ENCODE measurements at places on chromosomes 3 and 15.

DNA sequence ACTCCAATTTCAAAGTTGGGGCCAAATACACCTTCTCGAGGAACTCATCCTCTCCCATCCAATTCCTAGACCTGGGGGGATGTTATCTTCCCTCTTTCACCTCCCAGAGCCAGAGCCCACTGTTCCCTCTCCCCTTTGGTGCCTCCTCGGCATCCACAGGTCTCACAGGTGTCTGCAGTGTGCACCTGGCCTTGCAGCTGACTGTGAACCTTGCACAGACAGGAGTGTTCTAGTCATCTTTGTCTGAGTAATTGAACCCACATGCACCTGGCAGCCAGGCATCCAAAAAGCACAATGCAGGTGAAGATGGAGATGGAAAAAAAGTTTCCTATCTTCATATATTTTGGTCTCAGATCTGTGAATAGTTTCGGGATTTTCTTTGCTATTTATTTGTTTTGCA, 30.8 kb downstream of the PCOLCE2 start:
- no peak for DNase-seq

DNA sequence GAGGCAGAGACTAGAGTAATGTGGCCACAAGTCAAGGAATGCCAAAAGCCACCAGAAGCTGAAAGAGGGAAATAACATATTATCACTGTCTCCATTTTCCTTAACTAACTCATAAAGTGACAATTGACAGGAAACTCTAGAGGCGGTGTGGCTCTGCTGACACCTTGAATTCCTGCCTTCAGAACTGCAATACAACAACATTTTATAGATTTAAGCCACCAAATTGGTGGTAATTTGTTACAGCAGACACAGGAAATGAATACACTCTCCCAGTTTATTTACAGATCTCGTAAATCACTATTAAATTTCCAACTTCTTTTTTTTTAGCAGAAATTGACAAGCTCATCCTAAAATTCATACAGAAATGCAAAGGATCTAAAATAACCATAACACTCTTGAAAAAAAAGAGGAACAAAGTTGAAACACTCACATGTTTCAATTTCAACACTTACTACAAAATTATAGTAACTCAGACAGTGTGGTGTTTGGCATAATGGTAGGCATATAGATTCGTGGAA, 449.9 kb downstream of the OTOL1 start:
- DNase-seq, result no peak

DNA sequence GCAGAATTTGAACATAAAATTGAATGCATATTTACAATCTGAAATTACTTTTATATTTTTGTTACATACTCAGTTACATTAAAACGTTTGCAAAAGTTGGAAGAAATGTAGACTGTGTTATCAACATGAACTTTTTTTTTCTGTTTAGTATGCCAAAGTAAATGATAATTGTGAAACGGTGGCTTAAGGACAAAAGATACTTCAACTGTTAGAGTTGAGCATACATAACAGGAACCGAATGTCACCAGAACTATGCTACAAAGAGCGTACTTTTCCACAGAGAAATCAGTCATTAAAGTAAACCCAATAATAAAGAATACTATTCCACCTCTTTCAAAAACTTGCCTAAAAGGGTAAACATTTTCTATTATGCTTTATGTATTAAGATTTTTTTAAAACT, 14.3 kb upstream of the DHX36 start:
- no peak for DNase-seq

- no peak for DNase-seq
Observed at GRCh38 chr3:4323246-4324027, 20.3 kb downstream of the SETMAR start.

- DNase-seq, result no peak
Observed at GRCh38 chr15:42608752-42609488, 33.5 kb downstream of the STARD9 start.

DNA sequence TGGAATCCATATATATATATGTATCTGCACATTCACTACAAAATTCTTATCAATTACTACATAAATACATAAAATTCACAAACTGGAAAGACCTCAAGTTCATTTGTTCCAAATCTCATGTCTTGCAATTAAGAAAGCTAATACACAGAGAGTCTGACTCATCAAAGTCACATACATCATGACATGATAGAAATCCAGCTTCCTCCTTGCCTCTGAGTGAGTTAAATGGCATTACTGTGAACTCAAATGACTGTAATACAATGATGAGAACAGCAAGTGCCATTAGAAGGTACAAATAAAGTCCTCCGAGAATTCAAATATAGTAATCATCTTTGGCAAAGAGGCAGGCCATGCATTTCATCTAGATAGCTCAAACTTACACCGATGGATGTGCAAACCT, 55.1 kb upstream of the AGTR1 start:
- no peak for DNase-seq

GRCh38 chr3:77189684-77190083, 149.8 kb downstream of the ROBO2 start:
- DNase-seq, result no peak

DNA sequence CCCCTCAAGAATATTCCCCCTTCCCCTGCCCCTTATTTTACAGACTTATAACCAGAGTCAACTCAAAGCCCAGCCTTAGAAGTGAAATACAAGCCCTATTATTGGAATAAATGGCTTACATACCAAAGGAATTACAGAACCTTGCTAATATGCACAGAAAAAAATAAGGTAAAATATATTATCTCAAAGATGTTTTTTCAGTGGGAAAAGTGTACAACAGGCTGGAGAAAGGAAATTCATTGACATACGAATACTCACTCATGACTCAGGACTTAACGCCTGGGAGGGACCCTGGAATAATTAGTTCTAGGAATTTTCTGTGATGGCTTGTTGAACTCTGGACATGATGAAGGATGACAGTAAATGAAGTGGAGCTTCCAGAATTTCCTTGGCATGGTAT, 27.0 kb downstream of the ARL14 start:
- DNase-seq, result no peak

- DNase-seq, result no peak
Observed at GRCh38 chr15:80310776-80311175, 58.8 kb upstream of the CTXND1 start.

DNA sequence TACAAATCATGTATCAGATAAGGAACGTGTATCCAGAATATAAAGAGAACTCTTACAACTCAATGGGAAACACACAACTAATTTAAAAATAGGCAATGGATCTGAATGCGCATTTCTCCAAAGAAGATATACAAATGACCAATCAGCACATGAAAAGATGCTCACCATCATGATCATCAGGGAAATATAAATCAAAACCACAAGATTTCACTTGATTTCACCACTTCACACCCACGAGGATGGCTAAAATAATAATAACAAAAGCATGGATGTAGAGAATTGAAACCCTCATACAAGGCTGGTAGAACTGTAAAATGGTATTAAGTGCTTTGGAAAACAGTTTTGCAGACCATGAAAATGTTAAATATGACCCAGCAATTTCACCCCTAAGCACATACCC, 26.7 kb upstream of the SLC12A8 start:
- no peak for DNase-seq

DNA sequence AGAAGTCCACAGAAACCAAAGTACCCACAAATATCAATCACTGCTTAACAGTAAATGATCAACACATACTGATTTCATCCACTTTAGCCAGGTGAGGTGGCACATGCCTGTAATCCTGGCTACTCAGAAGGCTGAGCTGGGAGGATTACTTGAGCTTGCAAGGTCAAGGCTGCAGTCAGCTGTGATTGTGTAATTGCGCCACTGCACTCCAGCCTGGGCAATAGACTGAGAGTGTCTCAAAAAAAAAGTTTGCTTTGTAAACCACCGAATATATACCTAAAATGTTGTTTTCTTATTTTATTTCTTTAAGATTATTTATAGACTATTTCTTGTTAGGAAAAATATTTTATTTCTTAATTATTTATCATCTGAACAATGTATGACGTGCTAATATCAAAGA, 8.7 kb upstream of the ATP13A4 start:
- no peak for DNase-seq

GRCh38 chr15:94848054-94848453, 616.7 kb downstream of the MCTP2 start:
- DNase-seq, result no peak

- no peak for DNase-seq
Observed at GRCh38 chr15:99055555-99056134, 48.1 kb upstream of the PGPEP1L start.

DNA sequence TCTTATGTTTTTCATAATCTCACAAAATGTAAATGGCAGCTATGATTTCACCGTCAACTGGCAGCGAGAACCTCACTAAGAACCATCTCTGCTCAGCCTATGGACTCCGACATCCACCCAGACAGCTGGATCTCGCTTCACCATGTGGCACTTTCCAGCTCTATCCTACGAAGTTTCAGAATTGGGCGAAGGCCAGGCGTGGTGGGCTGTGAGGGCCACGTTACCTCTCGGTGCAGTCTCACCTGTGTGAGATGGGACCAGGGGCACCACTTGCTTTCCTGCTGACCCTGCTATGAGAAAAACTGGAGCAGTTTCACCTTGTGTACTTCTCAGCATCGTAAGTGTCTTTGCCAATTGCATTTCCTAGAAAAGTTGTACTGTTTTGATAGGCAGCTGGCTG, 32.3 kb downstream of the CHDH start:
- no peak for DNase-seq

DNA sequence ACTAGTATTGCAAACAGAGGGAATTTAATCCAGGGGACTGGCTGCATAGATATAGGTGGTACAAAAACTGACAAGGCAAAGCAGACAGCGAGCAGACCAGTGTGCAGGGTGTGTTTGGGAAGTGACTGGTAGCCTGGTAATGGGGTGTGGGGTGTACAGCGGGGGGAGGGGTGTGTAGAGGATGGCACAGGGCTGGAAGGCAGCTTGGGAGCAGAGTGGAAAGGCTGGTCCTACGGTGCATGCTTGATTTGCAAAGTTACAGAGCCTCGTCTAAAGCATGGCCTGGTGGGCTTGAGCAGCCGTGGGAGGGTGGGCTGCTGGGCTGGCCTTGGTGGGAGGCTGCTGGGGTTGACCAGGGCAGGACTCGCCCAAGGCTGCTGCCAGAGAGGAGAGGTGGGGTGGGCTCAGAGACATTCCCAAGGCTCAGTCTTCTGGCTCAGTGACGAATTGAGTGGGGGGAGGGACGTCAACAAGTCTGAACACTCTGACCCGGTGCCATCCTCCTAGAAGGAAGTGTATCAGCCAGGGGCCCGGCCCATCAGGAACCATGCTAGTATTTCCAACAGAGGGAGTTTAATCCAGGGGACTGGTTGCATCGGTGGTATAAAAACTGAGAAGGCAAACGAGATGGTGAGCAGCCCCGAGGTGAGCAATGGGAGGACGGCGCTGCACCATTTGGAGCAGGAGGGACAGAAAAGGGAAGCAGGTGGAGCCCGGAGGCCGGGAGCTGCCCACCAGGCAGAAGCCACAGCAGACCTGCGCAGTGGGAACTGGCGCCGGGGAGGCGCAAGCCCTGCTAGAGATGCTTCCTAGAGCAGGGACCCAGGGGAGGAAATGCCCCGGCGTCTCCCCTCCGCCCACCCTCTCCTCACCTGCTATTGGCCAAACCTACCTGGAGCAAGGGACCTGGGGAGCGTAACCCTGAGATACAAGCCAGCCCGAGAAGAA, 29.2 kb downstream of the CPN2 start:
- DNase-seq, result no peak
